ENCODE measurements at places on chromosomes 1 and 21.

- no peak for DNase-seq
These were observed 4.5 kb upstream of the IL10RB start for GRCh38 chr21:33261635-33262034.

GRCh38 chr21:38363693-38364092, 106.9 kb downstream of the KCNJ15 start:
- no peak for DNase-seq

GRCh38 chr1:47782414-47783166, 214.6 kb downstream of the TRABD2B start:
- DNase-seq, result no peak

DNA sequence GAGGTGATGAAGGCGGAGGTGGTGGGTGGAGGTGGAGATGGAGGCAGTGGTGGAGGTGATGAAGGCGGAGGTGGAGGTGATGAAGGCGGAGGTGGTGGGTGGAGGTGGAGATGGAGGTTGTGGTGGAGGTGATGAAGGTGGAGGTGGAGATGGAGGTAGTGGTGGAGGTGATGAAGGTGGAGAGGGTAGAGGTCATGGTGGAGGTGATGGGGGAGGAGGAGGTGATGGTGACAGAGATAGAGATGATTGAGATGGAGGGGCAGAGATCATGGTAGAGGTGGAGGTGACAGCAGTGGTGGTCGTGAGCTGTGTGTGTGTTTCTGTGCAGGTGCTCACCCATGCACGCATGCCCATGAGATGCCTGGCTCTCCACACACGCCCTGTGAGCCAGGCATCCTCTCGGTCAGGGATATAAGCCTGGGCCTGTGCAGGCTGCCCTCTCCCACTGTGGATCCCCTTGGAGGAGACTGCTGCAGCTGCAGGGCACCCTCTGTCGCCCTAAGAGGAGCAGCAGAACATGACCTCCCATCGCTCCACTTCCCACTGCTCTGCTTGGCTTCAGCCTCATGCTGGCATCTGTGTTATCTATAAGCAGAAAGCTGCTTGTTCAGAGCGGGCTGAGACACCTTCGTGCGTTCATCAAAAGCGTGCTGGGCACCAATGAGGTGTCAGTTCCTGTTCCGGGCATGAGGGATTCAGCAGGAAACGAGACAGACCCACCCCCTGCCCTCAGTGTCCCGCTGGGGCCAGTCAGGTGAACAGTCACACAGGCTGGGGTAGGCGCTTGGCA, 20.5 kb upstream of the NPHP4 start:
- no peak for DNase-seq

DNA sequence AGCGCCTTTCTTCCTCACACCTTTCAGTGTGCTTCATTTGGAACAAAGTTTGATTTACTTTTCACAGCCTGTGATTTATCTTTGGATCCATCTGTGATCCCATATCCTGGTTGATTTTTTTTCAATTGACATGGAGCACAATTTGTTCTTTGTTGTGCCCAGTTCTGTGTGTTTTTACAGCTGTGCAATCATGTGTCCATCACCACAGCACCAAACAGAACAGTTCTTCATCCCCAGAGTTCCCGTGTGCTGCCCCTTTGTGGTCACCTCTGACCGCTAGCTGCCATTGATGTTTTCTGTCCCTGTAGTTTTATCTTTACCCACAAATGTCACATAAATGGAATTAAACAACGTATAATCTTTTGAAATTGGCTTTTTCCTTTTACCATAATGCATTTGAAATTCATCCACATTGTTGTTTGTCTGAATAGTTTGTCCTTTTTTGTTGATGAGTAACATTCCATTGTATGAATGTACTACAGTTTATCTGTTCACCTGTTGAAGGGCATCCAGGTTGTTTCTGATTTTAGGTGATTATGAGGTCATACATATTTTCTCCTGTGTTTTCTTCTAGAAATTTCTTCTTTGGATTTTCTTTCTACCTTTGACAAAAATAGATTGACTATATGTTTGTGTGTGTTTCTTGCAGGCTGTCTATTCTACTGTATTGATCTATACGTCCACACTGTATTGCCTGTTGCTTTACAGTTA, 17.4 kb downstream of the MIGA1 start:
- peak; percentile 36 for DNase-seq

- no peak for DNase-seq
These were observed 25.0 kb upstream of the LRRC38 start for GRCh38 chr1:13538832-13539231.

GRCh38 chr1:172851077-172851476, 192.2 kb downstream of the FASLG start:
- no peak for DNase-seq

- DNase-seq, result no peak
These were observed 3.0 kb upstream of the ATP1B1 start for GRCh38 chr1:169103480-169103893.

- DNase-seq, result no peak
These were observed 128.5 kb upstream of the RRP15 start for GRCh38 chr1:218156595-218156994.

- peak; percentile 26 for DNase-seq
These were observed 104.5 kb upstream of the FMN2 start for GRCh38 chr1:239987103-239987745.

- no peak for DNase-seq
These were observed 11.7 kb upstream of the OR14I1 start for GRCh38 chr1:248714248-248714647.

GRCh38 chr1:115924770-115925169, 51.5 kb upstream of the SLC22A15 start:
- DNase-seq, result no peak

- no peak for DNase-seq
These were observed 47.6 kb upstream of the SAMD13 start for GRCh38 chr1:84253891-84254290.

All from endothelial cell (in vitro differentiated cells).